ENCODE measurements at places on chromosomes 3 and 15.

DNA sequence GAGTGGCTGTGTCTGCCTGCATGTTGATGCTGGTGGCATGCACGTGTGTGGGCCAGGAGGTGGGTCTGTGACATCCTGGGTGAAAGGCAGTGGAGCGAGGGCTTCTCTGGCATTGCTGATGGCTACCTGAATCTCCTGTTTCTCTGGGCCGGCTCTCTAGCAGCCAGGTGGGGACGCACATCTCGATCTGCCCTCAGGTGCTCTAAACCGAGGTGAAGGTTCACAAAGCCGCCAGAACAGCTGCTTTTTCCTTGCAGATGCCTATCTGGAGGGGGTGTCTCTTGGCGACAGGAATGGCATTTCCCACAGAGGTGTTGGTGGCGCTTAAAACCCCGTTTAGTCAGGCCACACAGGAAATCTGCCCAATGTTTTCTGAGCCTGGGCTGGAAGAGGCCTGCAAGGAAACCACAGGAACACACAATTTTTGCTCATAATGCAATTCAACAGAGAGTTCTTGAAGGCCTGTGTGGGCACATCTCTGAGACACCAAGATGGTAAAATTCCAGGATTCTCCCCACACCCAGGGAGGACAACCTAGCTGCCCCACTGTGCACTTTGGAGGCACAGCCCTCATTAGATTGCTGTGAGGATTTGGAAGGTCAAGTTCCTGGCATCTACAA, 11.9 kb downstream of the TMEM158 start:
- no peak for DNase-seq

GRCh38 chr3:193010191-193010590, 92.5 kb upstream of the MB21D2 start:
- no peak for DNase-seq

GRCh38 chr3:43817064-43817463, 126.3 kb downstream of the ABHD5 start:
- no peak for DNase-seq

- DNase-seq: no peak
These were observed 371.2 kb upstream of the RARB start for GRCh38 chr3:25056803-25057351.

GRCh38 chr3:194286375-194287146, 64.6 kb downstream of the CPN2 start:
- no peak for DNase-seq
